ENCODE measurements at places on chromosomes 5 and 9. TPM values are rescaled to one million over a fixed set of nuclear protein-coding genes. Genes with fewer than 3 reads are reported as not detected.

The CYLC2 gene
- not detected for total RNA-seq

DNA sequence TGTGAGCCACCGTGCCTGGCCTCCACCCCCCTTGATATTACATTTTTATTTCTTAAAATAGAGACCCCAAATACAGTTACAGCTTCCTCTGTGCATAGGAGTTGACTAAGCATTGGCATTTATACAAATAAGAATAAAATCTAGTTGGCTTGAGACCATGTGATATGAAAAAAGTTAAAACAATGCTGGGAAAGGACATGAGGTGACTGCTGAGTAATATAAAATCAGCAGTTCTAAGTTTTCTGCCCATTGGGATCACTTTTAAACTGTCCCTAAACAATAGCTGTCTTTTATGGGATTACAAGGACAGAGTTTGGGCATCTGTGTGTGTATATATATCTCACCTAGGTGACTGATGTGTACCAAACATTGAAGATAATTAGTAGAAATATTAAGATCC lies 96.6 kb downstream of the UBE2R2 start:
- no peak for DNase-seq

The NKD2 gene
- 3.7 TPM for total RNA-seq

GRCh38 chr5:111016801-111017200 lies 54.7 kb upstream of the TSLP start:
- DNase-seq = no peak

DNA sequence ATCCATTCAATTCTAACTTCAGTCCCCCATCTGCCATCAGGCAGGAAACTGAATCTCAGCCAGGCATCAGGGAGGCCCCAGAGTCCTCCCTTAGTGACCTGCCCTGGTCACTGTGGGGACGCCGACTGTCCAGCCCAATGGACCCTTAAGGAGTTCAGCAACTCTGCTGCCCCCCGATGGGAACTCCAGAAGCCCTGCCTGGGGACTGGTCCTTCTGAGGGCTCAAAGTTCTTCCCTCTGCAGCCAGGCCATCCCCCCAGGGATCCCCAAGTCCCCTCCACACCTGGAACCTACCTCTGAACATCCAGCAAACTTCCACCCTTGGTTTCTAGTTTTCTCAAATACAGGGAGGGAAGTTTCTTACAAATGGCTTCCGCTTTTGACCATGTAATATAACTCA lies 76.8 kb downstream of the UBE2QL1 start:
- no peak for DNase-seq

- DNase-seq = no peak
Measured at GRCh38 chr5:91998774-91999173, 615.7 kb upstream of the ARRDC3 start.

DNA sequence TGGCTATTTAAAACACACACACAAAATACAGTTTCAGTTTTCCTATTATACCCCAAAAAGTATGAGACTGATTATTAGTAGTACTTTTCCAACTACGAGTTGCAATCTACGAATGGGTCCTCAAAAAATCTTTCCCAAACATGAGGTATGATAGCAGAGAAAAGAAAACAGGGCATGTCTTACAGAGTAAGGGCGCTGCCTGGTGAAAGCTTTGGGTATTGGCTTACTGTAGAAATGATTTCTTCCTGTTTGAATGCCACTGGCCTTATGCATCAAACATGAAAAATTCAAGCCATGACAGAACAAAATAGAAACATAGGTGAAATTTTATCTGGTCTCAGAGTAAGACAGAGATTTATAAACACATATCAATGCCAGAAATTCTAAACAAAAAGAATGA lies 448.0 kb downstream of the SPOCK1 start:
- no peak for DNase-seq

The SUSD3 gene
- 71.4 TPM for total RNA-seq

DNA sequence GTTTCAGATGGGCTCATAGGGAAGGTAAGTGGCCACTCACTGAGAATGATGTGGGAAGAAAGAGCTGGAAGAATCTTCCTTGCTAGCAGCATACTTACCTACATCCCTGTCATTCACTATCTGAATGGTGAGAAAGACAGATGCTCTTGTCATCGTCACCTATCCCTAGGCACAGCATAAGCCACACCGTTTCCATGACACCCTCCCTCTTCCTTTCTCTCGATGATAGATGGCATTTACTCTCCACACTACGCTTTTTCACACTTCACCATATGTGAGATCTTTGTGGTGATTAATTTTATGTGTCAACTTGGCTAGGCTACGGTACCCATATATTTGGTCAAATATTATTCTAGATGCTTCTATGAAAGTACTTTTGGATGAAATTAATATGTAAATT lies 44.4 kb upstream of the FER start:
- no peak for DNase-seq

The WASHC1 gene
- total RNA-seq = 22.7 TPM

The MED27 gene
- total RNA-seq = 22.6 TPM

GRCh38 chr9:112299514-112299913 lies 33.9 kb downstream of the PTBP3 start:
- DNase-seq = no peak

DNA sequence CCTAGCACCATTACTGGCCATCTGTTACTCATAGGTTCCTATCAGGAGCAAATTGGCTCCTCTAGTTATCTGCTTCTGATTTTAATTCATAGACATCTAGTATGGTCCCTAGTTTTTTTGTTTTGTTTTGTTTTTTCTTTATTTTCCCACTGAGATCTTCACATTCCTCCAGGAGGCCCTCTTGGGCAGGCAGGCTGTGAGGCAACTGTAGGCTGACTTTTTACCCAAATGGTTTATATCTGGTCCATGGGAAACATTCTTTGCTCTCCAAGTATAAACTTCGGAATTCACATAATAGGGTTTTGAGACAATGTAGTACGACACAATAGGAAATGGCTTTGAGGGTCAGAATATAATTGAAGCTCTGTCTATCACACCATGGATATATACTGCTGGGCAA lies 250.9 kb upstream of the DAB2 start:
- DNase-seq = no peak

GRCh38 chr5:159332800-159333544 lies 2.7 kb upstream of the IL12B start:
- no peak for DNase-seq

- DNase-seq = no peak
Measured at GRCh38 chr5:6633469-6634245, 417 bp downstream of the SRD5A1 start.

GRCh38 chr9:130319300-130319699 lies 53.7 kb downstream of the HMCN2 start:
- DNase-seq = no peak

- DNase-seq = no peak
Measured at GRCh38 chr9:81619353-81620001, 69.9 kb downstream of the TLE1 start.

DNA sequence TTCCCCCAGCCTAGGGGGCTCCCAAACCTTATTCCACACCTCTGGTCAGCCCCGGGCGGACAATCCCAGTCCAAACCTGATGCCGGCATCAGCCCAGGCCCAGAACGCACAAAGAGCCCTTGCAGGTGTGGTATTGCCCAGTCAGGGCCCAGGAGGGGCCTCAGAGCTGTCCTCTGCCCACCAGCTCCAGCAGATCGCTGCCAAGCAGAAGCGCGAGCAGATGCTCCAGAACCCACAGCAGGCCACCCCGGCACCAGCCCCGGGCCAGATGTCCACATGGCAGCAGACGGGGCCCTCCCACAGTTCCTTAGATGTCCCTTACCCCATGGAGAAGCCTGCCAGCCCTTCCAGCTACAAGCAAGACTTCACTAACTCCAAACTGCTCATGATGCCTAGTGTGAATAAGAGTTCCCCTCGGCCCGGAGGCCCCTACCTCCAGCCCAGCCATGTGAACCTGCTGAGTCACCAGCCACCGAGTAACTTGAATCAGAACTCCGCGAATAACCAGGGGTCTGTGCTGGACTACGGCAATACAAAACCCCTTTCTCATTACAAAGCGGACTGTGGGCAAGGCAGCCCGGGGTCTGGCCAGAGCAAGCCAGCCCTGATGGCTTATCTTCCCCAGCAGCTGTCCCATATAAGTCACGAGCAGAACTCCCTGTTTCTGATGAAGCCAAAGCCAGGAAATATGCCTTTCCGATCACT lies 27.6 kb upstream of the LTC4S start:
- no peak for DNase-seq

- no peak for DNase-seq
Measured at GRCh38 chr9:131704988-131705387, 34.9 kb downstream of the RAPGEF1 start.

DNA sequence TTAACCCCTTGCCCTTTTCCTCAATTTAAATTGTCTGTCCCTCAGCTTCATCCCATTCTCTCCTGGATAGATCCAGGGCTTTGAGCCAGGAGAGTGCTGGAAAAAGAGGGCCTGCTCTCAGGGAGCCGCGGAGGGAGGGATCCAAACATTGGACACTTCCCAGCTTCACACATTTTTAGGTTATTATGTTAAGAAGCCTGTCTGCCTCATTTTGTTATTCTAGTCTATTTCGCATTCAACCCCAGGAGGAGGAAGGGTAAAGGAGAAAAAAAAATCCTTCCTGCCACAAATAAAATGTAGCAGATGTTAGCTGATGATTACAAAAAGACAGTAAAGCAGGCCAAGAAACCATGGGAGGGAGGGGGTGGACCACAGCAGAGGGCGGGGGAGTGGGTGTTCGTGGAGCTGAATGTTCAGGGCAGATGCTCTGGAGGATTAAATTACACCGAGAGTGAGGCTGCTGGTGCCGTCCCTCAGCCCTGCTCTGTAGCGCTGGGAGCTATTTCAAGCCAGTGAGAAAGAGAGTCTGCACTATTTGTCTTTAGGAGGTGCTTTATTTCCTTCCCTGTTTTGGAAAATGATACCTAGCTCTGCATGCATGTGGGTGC lies 60.6 kb upstream of the ZFR start:
- no peak for DNase-seq

DNA sequence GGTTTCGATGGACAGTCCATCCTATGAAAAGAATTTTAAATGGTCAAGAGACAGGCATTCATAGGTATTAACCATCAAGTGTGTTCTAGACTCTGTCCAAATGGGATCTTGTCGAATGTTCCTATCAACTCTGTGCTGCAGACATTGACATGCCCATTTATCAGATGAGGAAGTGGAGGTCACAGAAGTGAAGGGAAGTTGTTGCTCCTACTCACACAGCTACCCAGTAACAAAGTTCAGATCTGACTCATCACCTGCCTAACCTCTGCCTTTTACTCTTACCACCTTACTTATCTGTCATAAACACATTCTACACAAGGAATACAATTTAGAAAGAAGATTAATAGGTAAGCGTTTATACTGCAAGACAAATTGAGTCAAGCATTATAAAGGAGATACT lies 426.2 kb upstream of the BRINP1 start:
- DNase-seq = no peak

The SPATA31A3 gene
- total RNA-seq = not detected

DNA sequence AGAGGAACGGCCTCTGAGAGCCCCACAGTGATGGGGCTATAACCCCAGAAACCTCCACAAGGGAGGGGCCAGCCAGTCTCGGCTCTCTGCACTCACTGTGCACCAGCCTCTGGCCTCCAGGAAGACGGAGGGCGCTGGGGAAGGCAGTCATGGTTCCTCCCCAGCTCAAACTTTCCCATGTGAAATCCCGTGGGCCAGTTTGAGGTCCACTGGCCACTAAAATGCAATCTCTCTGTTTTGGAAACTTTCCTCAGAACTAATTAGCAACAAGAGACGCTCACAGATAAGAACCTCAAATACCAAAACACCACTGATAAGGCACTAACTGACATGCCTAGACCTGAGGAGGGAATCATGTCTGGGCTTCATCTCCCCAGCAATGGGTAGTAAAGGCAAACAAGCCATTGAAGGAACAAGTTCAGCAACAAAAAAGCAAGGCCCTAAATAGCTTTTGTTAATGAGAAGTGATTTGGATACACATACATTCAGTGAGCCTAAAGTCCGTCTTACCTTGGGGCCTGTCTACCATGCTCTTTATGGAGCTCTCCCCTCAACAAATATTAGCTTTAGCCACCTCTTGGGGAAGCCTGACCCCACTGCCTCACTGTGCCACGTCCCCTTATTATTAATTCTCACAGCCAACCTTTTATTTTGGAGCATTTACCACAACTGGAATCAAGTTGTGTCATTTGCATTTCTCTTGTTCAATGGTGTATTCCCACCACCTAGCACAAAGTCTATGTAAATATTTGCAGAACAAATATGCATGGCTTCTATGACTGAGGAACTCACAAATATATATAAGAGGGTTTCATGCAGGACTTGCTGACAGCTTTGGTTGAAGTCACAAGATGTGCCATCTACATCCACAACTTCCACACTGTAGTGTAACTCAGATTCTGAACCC lies 56.1 kb upstream of the GLRX start:
- DNase-seq = no peak

DNA sequence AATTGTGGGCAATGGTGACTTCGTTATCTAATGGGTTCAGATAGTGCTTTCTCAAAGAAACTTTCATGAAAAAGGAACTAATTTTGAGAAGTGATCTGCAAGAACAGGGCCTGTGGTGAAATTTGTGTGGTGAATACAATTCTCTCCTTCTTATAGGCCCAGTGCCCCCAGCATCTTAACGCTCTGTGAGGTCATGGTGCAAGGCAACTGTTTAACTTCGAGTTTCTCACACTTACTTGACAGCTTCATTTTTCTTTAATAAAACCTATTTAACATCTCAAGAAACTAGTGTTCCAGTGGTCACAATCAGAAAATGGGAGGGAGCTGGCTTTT lies 69.2 kb downstream of the FAM114A2 start:
- no peak for DNase-seq

DNA sequence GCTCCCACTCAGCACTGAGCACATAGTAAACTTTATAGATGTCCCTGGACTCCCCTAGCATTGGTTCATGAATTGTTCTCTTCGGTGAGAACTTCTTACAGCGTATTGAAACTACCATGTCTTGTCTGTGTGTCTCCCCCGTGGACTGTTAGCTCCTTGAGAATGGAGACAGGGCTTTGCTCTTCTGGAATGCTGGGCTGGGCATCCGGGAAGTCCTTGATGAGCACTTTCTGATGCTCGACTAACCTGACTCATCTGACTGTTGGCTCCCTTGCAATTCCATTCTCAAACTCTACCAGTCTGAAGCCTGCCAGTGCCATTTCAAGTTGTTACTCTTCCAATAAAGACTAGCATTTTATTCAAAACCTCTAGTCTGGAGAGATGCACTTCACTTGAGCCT lies 15.0 kb upstream of the PFDN1 start:
- no peak for DNase-seq

GRCh38 chr5:132813599-132814502 lies 749 bp downstream of the SOWAHA start:
- no peak for DNase-seq

DNA sequence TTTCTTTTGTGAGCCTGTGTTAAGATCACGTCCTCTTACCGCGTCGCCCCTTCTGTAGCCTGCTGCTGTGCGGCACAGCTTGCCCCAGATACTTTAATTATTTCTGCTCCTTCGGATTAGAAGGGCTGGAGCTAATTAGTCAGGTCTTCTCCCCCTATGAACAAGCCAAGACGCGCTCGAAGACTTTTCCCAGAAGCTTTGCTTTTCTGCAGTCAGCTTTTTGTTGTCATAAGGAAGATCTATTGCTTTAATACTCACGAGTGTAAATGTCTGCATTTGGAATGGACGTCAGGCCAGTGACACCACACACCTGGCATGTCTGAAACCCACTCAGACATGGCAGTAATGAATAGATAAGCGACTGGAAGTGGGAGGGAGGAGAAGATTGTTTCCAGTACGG lies 37.0 kb downstream of the PRUNE2 start:
- DNase-seq = no peak

The SPINK5 gene
- total RNA-seq = not detected

- DNase-seq = no peak
Measured at GRCh38 chr9:136088481-136088938, 6.6 kb downstream of the NACC2 start.

All from activated CD4-positive, alpha-beta memory T cell treated with anti-CD3 and anti-CD28 coated beads, Interleukin-2, amount 10 ng/mL, durations not matched to agents 7 days and 5 days (primary cell).